ENCODE measurements at places on chromosomes 4 and X.

DNA sequence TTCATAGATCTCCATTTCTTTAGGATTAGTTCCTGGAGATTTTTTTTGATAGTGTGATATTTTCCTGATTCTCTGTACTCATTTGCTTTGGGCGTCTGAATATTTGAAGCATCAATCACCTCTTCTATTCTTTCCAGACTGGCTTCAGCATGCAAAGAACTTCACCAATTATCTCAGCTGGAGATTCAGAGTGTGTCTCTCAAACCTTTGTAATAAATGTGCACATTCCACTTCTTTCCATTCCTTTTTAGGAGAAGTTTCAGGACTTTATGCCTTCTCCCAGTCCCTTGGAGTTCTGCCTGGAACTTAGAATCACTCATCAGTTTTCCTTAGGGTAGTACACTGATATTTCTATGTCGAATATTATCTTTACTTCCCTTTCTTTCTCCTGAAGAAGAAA lies 334.8 kb downstream of the TEX13C start:
- no peak for DNase-seq

DNA sequence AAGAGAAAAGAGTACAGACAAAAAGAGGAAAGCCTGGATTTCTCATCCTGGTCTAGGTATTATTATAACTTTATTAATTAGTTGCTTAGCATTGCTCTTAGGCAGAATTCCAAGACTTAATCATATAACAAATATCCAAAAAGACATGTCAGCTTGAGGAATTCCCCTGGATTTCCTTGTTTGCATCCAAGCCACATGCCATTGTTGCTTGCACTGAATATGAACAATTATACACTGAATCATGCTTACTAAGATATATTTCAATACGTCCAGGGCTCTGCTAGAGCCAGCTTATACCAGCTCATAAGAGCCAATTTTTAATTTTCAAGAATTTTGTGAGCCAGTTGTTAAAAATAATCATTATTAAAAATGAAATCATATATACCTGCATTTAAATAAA lies 5.5 kb upstream of the TLR10 start:
- no peak for DNase-seq

- DNase-seq, result no peak
Measured at GRCh38 chr4:26987191-26987590, 126.5 kb downstream of the STIM2 start.

DNA sequence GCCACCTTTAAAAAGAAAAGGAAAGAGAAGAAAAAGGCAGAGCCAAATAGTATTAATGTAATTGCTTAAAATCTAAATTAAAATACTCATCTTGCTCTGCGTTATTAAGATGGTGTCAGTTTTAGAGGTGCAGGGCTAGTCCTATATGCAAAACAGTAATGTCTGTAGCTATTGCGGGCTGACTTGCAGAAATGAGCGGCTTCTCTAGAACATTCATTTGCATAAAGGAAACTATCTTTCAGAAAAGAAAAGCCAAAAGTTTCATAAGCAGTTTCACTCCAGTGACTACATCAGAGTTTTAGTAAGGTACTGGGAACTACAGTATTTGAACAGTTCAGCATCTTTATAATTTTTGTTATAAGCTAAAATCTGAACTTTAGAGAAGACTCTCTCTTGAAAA lies 6.0 kb downstream of the SMAD1 start:
- DNase-seq, result no peak

- DNase-seq, result no peak
Measured at GRCh38 chrX:40168480-40169011, 70.8 kb upstream of the BCOR start.

DNA sequence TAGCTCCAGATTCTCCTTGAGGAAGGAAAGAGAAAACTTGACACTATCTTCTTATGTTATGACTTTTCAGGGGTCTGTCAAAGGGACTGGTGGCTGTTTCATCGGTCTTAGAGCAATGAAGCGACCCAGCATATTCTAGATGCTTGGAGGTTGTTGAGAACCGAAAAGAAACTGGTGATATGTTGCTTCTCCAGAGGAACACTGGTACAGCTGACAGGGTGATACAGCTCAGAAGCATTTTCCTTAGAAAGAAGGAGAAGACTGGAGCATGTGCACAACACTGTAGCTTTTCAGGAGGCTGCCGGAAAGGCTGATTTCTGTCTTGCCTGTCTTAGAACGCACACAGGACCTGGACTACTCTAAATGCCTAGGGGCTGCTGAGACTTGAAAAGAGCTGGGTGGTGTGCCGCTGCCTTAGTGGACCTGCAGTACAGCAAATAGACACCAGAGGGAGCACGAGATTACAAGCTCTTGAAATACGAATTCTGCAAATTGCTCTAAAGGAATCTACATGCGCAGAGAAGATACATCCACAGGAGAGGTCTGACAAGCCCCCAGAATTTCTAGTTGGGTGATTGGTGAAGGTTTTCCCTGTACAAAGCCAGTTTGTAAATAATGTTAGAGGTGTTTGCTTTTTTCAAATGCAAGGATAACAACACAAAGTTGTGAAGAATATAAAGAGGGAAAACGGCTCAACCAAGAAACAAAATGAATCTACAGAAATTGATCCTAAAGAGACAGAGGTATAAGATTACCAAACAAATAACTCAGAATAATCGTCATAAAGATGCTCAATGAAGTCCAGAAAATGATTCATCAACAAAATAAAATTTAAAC lies 223.1 kb upstream of the DMD start:
- peak; percentile 37 for DNase-seq

- no peak for DNase-seq
Measured at GRCh38 chr4:92339676-92340075, 35.9 kb downstream of the GRID2 start.

DNA sequence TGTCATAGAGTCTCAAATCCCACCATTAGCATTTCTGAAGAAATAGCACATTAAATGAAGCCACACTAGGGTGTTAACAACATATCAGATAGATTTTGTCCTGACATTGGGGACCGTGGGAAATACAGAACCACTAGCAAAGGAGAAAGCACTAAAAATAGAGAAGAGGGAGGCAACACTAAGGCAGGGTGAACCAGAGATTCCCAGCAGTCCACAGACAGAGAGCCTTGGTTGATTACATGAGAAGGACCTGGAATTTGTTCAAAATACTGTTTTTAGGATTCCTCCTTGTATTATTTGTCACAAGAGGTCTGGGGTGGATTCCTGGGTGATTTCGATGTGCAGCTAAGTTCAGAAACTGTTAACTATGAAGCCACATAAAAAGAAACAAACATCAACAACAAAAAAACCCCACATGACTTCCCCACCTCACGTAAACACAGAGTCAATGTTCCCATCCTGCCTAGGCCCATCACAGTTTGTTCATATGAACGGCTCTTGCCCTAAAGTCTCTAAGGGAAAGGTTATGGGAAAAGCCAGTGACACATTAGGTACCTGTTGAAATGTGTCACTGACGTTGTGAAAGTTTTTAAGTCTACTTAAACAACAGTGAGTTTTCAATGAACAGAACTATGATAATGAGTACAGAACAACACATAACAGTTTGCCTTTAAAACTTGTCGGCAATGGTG lies 23.6 kb upstream of the GRSF1 start:
- DNase-seq, result no peak

DNA sequence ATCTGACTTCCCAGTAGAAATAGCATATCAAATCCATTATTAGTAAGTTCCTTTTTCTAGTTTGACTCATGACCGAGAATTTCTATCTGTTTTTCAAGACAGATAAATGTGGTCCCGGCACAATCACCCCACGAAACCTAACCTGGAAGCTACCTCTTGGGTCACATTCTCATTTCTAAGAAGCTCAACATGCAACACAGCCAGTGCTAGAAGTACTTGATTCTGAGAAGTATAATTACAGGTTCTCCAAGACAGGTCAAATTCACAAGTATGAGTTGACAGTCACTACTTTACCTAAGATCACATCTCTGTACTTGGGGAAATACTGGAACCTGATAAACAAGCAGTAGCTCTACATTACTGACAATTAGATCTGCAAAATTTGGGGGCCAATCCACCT lies 54.0 kb upstream of the PLAC1 start:
- DNase-seq, result no peak

DNA sequence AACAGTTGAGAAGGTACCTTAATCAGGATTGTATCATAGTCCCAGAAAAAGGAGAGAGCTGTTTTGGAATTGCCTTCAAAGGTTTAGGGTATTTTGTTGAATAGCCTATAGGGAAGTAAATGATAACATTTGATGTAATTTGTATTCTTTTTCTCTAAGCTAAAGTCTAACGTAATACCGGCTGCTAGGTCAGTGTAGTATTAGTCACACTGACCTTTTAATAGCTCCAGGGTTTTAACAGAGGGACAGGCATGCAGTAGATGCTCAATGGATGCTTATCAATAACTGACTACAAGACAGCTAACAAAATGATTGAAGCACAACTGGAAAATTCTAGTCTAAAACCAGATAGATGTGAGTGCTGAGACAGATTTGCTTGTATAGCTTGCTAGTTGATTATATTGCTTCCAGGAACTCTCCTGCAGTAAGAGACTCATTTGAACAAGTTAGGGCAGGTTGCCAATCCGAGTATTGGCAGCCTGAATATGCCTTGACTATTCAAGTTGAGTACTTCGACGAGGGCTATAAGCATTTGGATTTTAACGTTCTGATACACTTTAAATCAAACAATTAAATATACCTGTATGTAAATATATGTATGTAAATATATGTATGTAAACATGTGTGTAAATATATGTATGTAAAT lies 16.5 kb upstream of the PNPLA4 start:
- no peak for DNase-seq

GRCh38 chr4:163063891-163064290 lies 102.8 kb downstream of the NAF1 start:
- no peak for DNase-seq

DNA sequence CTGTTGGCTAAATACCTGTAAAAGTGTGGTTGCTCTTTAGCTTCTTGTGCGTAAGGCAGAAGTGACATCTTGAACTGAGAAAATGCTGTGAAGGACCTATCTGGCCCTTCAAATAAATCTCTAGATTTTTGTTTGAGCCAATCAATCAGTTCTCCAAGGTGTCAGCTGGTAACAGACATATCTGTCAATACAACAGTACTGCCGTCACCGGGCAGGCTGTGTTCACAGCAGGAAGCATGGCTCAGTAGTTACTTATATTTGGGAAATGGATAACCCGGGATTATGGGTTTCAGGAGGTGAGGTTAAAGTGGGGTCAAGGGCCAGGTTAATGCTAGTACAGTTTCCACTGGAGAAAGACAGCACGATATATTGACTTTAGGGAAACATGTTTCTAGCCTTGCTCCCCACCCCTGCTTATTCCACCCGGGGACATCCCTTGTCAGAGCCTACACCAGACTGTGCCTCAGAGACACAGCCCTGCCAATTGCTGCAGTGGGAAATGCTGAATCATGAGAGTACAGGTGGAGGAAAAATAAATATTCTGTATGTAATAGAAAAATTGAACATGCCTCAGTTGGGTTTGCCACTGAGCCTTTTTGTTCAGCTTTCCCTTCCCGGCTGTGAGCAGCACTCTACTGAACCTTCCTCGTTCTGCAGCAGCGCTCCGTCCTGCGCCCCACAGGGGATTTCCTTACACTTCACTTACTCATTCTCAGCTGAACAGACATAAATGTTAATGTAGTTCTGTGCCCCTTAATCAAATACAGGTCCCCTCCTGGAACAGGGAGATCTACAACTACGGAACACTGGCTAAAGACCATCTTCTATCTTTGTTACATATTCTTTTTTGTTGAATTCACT lies 121.1 kb downstream of the MGST2 start:
- no peak for DNase-seq

GRCh38 chr4:7166981-7167700 lies 25.2 kb upstream of the SORCS2 start:
- DNase-seq, result no peak

- no peak for DNase-seq
Measured at GRCh38 chr4:159209249-159209648, 106.4 kb downstream of the RAPGEF2 start.

DNA sequence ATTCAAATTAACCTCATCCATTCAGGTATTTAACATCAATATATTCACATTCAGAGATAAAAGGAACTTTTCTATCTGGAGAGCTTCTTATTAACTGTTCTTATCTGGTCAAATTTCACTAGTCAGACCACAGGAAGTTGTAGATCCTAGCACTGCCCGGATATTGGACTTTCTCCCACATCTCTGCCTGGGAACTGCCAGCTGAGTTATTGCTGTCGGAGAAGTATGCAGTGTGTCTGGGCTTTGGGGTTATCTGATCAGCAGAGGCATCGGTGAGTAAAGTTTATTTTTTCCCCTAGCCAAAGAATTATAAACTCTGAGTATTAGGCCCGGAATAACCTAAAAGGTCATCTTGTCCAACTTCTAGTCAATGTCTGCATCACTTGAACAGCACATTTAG lies 45.1 kb downstream of the OR13H1 start:
- DNase-seq, result no peak

DNA sequence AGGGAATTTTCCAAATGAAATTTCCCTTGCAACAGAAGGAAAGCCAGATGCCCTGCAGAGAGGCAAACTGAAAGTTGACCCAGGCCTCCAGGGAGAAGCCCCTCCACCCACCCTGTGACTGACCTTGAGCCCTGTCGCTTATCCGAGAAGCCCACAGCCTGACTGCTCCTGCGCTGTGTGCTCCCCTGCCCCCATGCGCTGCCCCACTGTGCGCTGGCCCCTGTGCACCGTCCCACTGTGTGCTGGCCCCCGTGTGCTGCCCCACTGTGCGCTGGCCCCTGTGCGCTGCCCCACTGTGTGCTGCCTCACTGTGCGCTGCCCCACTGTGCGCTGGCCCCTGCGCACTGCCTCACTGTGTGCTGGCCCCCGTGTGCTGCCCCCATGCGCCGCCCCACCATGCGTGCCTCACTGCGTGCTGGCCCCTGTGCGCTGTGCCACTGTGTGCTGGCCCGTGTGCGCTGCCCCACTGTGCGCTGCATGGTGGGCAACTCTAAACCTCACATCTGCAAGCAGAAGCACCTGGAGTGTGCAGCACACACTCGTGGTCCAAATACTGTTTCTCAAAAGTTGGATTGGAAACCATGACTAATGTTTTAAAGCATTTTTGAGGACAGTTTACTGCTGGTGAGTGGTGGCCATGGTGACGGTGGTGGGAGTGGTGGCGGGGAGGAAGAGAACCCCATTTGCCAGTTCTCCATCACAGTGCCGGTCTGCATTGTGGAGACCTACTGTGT lies 8.3 kb upstream of the GRPEL1 start:
- DNase-seq, result no peak

DNA sequence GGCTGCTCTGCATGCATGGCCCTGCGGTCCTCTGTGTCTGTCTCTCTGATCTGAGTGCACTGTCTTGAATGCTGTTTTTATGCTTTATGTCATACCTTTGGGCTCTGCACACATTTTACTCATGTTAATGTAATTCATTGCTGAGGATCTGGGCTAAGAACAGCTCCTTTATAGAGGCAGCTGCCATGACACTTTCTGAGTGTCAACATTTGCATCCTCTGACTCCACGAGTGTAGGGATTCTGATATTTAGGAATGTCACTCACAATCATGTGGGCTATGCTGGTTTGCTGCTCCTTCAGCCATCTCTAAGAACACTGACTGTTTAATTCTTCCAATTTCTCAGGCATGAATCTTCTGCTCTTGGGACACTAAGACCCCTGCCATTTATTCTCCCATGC lies 192.2 kb upstream of the CPEB2 start:
- no peak for DNase-seq

DNA sequence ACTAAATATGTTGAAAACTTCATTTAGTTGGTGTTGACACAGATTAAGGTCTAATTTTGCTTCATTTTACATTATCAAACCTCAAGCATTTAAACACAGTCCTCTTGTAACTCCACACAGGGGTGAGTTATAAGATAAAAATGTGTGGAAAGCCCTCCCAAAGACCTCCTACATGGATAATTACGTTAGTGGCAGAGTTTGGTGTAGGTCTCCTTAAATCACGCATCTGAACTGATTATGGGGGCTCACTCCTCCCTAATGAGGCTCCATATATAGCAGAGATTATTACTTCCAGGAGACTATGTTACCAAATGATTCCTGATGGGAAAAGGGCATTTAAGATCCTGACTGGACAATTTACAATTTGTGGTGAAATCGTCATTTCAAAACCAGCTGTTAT lies 32.2 kb upstream of the VCX3B start:
- no peak for DNase-seq
